ENCODE measurements at places on chromosomes 3 and 15.
A peak's percentile ranks its signal among the peaks of the same experiment; 100 is the strongest.

- no peak for DNase-seq
These were observed 4.5 kb upstream of the SEMA3B start for GRCh38 chr3:50264383-50264963.

DNA sequence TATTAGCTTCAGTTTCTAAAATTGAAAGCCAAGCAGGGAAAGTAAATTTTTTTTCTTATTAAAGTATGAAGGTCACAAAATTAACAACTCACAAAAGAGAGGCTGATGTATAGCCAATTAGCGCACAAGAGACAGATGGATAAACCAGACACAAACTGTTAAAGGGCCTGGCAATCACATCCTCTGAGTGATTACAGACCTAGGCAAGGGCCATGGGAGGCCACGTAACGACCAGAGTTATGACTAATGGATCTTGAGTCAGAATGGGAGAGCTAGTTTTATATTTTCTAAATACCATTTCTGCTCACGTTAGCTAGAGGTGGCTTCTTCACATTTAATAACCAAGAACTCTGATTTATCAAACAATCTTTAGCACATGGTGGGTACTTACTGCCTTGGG lies 17.8 kb upstream of the SCAMP5 start:
- no peak for DNase-seq

- DNase-seq = no peak
These were observed 507.3 kb downstream of the PYDC2 start for GRCh38 chr3:191968299-191968698.

GRCh38 chr3:46293991-46294833 lies 52.0 kb downstream of the CCR3 start:
- peak; percentile 61 for DNase-seq
